H1 (cell line): ENCODE measurements at places on chromosomes 12 and 14. TPM values are rescaled to one million over a fixed set of nuclear protein-coding genes. Genes with fewer than 3 reads are reported as not detected.

DNA sequence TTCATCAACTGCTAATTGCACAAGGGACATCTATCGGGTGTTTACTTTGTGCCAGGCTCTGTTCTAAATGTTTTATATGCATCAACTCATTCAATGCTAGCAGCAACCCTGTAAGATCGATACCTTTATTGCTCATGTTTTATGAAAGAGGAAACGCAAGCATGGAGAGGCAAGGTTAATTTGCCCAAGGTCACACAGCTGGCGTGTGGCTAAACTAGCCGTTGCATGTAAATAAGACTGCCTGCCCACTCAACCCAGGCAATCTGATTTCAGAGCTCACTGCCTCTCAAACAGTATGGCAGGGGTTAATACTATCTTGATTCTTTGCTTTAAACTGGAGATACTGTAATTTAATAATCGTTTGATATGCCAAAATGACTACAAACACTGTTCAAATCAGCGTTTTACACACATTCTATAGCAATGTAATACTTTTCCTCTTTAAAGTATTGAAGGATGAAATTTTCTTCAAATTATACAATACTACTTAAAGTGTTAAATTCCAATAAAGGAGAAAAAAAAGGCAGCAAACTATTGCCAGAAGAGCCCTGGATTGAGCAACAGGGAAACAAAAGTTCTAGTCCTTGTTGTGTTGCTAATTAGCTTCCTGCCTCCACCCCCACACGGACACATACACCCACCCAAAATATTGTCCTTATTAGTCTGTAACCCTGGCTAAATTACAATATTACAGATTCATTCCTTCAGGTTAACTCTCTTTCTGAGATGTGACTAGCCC, 39.1 kb upstream of the DHRS7 start:
- no peaks in the 10 kb centered on the region for H3K36me3 ChIP-seq
- H3K4me1 ChIP-seq = peaks cover 7% of the 10 kb centered on the region; the same call in 1 of the 2 replicates
- H3K27me3 ChIP-seq = no peaks in the 10 kb centered on the region
- no peak for DNase-seq

DNA sequence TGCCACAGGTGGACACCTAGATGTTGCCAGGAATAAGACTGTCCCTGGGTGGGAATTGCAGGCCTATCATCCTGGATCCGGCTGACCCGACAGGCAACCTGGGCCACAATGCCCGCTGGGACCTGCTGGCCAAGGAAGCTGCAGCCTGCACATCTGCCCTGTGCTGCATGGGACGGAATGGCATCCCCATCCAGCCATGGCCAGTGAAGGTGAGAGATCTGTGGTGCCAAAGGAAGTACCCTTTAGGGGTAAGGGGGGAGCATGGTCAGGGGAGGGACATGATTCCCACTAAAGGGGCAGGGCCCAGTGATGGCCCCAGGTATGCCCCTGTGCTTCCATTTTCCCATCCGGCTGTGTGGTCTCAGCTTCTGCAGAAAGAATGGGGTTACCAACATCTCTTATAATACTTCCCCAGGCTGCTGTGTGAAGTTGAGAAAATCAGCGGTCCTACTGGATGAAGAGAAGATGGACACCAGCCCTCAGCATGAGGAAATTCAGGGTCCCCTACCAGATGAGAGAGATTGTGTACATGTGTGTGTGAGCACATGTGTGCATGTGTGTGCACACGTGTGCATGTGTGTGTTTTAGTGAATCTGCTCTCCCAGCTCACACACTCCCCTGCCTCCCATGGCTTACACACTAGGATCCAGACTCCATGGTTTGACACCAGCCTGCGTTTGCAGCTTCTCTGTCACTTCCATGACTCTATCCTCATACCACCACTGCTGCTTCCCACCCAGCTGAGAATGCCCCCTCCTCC, 8.6 kb upstream of the OAS2 start:
- H3K4me1 ChIP-seq = no peaks in the 10 kb centered on the region
- H3K27ac ChIP-seq = no peak overlapping the region
- no peak overlapping the region for H3K4me3 ChIP-seq
- no peaks in the 10 kb centered on the region for H3K36me3 ChIP-seq
- H3K27me3 ChIP-seq = no peaks in the 10 kb centered on the region

- peak; percentile 72 for DNase-seq
- H3K4me1 ChIP-seq = peaks cover 19% of the 10 kb centered on the region
- H3K4me3 ChIP-seq = no peak overlapping the region
- H3K36me3 ChIP-seq = peaks cover 34% of the 10 kb centered on the region
- H3K27ac ChIP-seq = peak overlapping the region; percentile 60
- no peaks in the 10 kb centered on the region for H3K27me3 ChIP-seq
Measured at GRCh38 chr12:111445726-111446581, 40.2 kb downstream of the SH2B3 start.

- H3K4me1 ChIP-seq = peaks cover 12% of the 10 kb centered on the region
- DNase-seq = no peak
- no peaks in the 10 kb centered on the region for H3K36me3 ChIP-seq
Measured at GRCh38 chr12:116662612-116663144, 75.2 kb downstream of the SPRING1 start.

DNA sequence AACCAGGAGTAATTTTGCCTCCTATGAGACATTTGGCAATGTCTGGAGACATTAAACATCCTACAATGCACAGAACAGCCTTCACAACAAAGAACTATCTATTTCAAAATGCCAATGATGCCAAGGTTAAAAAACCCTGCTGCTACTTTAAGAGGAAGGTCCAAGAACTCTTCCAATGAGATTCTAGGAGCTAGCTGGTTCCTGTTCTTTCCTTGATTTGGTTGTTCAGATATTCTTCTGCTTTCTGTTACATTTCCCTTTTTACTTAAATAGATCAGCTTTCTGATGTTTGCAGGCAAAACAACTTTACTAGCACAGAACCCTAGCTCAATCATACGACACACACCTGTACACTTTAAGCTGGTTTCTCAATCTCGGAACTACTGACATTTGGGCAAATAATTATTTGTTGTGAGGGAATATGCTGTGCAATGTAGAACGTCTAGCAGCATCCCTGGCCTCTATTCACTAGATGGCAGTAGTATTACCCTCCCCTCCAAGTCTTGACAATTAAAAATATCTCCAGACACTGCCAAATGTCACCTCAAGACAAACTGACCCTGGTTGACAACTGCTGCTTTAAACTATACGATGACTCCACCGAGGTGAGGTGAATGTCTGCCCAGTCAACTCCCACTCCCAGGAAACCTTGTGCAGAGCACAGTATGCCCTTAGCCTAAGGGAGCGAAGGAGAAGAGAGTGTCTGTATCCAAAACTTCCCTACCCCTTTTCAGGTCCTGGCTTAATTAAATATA, 4.4 kb downstream of the BLTP3B start:
- no peak for DNase-seq
- H3K4me1 ChIP-seq = peaks cover 2% of the 10 kb centered on the region; the same call in 1 of the 2 replicates
- no peak overlapping the region for H3K27ac ChIP-seq
- no peaks in the 10 kb centered on the region for H3K27me3 ChIP-seq
- H3K4me3 ChIP-seq = no peak overlapping the region

GRCh38 chr14:65077318-65077717, 25.0 kb downstream of the MAX start:
- no peaks in the 10 kb centered on the region for H3K27me3 ChIP-seq
- peaks cover 7% of the 10 kb centered on the region; the same call in 1 of the 2 replicates for H3K36me3 ChIP-seq
- 0 out of 2 replicates have a peak overlapping the region, but pooled peaks have one; percentile 46 for H3K27ac ChIP-seq
- H3K4me1 ChIP-seq = no peaks in the 10 kb centered on the region
- no peak for DNase-seq
- no peak overlapping the region for H3K4me3 ChIP-seq

GRCh38 chr12:91256411-91256810, 73.8 kb upstream of the DCN start:
- H3K4me1 ChIP-seq = no peaks in the 10 kb centered on the region
- DNase-seq = no peak
- no peak overlapping the region for H3K27ac ChIP-seq

GRCh38 chr14:39138440-39138839, 24.3 kb downstream of the GEMIN2 start:
- peaks cover 2% of the 10 kb centered on the region; the same call in 1 of the 2 replicates for H3K4me1 ChIP-seq
- H3K4me3 ChIP-seq = no peak overlapping the region
- H3K36me3 ChIP-seq = peaks cover 27% of the 10 kb centered on the region
- H3K27me3 ChIP-seq = no peaks in the 10 kb centered on the region
- no peak overlapping the region for H3K27ac ChIP-seq

- H3K4me1 ChIP-seq = no peaks in the 10 kb centered on the region
- no peaks in the 10 kb centered on the region for H3K27me3 ChIP-seq
- no peak overlapping the region for H3K27ac ChIP-seq
- no peak overlapping the region for H3K4me3 ChIP-seq
Measured at GRCh38 chr12:106070611-106071010, 68.1 kb downstream of the NUAK1 start.

DNA sequence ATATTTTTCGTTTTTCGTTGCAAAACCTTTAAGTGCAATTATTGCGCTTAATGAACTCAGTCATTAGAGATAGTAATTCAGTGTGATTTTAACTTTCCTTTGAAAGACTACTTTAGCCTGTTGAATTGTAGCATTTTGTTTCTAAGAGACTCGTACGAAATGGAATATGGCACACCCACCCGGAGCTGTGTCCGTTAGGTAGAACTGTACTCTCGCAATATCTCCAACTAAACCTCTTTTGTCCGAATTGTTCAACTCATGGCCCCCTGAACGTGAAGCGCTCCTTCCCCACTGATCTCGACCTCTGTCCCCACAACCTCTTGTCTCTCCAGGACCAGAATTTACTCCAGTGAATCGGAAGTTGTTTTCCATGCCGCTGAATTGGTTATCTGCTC, 800 bp downstream of the PCNX4 start:
- peak overlapping the region; percentile 95 for H3K4me3 ChIP-seq
- no peaks in the 10 kb centered on the region for H3K27me3 ChIP-seq
- peaks cover 5% of the 10 kb centered on the region for H3K4me1 ChIP-seq

GRCh38 chr14:82854131-82854530, 1320.5 kb upstream of the SEL1L start:
- no peaks in the 10 kb centered on the region for H3K4me1 ChIP-seq
- no peak overlapping the region for H3K27ac ChIP-seq
- H3K4me3 ChIP-seq = no peak overlapping the region
- DNase-seq = no peak

DNA sequence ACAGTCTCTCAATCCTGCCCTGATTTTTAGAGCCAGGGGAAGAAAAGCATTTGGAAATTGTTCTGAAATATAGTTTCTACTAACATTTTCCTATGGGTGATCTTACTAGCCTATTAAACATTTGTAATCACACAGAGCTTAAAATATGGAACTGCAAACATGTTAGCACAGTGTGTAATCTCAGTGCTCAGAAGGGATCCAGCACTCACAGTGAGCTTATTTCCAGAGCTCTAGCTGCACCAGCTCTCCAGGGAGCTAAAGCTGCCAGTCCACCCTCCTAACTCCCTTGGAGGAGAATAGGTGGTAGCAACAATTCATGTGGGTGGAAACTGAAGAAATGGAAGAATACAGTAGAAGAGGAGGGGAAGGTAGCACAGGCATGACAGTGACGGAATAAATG, 64.9 kb upstream of the SYT1 start:
- no peaks in the 10 kb centered on the region for H3K36me3 ChIP-seq
- no peak for DNase-seq
- H3K27ac ChIP-seq = no peak overlapping the region
- H3K4me1 ChIP-seq = no peaks in the 10 kb centered on the region
- H3K27me3 ChIP-seq = peaks cover 1% of the 10 kb centered on the region

- no peak for DNase-seq
- no peaks in the 10 kb centered on the region for H3K36me3 ChIP-seq
- no peak overlapping the region for H3K27ac ChIP-seq
- H3K4me1 ChIP-seq = no peaks in the 10 kb centered on the region
- H3K27me3 ChIP-seq = peaks cover 16% of the 10 kb centered on the region
Measured at GRCh38 chr12:49907352-49907751, 3.7 kb upstream of the FAIM2 start.

DNA sequence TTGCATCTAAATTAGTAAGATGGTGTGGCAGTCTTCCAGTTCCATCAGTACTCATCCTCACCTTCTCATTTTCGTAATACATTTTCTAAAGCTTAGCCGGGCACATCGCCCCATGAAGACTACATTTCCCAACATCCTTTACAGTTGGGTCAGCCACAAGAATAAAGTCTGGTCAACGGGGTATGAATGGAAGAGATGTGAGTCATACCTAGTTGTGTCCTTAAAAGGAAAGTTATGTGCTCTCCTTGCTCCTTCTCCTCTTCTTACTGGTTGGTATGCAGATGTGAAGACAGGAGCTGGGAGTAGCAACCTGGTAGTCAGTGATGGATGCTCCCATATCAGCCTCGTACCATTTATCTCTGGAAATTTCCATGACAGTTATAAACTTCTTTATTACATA, 35.9 kb upstream of the EGLN3 start:
- no peak for DNase-seq
- H3K36me3 ChIP-seq = peaks cover 3% of the 10 kb centered on the region; the same call in 1 of the 2 replicates
- H3K4me1 ChIP-seq = no peaks in the 10 kb centered on the region
- no peaks in the 10 kb centered on the region for H3K27me3 ChIP-seq

- H3K27ac ChIP-seq = no peak overlapping the region
- H3K4me3 ChIP-seq = no peak overlapping the region
- no peaks in the 10 kb centered on the region for H3K27me3 ChIP-seq
- no peaks in the 10 kb centered on the region for H3K36me3 ChIP-seq
- DNase-seq = no peak
Measured at GRCh38 chr14:65847075-65847847, 434.7 kb downstream of the FUT8 start.

GRCh38 chr12:122785503-122785902, 11.1 kb downstream of the CCDC62 start:
- H3K4me1 ChIP-seq = peaks cover under 1% of the 10 kb centered on the region; the same call in 1 of the 2 replicates
- no peak overlapping the region for H3K27ac ChIP-seq
- H3K4me3 ChIP-seq = no peak overlapping the region

DNA sequence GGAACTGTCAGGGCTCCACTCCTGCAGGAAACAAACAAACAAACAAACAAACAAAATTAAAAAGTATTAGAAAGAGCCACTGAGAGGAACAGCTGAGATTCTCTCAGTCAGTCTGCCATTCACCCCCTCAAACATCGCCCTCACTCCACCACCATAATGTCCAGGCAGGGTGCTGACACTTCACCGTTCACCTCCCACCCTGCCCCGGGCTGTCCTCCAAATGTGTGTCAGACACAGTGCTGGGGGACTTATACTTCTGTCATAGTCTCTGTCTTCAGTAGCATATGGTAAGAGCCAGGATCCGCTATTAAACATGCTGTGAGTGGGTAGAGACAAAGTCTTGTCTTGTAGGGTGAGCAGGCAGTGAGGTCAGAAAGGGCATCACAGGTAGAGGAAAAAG, 28.3 kb downstream of the KRT18 start:
- no peak for DNase-seq
- no peaks in the 10 kb centered on the region for H3K36me3 ChIP-seq
- H3K27me3 ChIP-seq = no peaks in the 10 kb centered on the region
- no peak overlapping the region for H3K4me3 ChIP-seq
- H3K4me1 ChIP-seq = no peaks in the 10 kb centered on the region

GRCh38 chr14:53672526-53672925, 284.1 kb downstream of the BMP4 start:
- no peak overlapping the region for H3K27ac ChIP-seq
- no peak overlapping the region for H3K4me3 ChIP-seq
- DNase-seq = no peak
- H3K36me3 ChIP-seq = no peaks in the 10 kb centered on the region
- no peaks in the 10 kb centered on the region for H3K27me3 ChIP-seq

The POMT2 gene
- total RNA-seq = 41.2 and 44.9 TPM in 2 replicates

The SERPINA9 gene
- total RNA-seq = not detected in 2 replicates

The ADAM20 gene
- 0.26 TPM in 1 of 2 replicates, not detected in the other for total RNA-seq

The TAS2R7 gene
- not detected in 2 replicates for total RNA-seq

The VRTN gene
- total RNA-seq = 148 and 154 TPM in 2 replicates

The PDZRN4 gene
- not detected in 2 replicates for total RNA-seq

The RNASE7 gene
- total RNA-seq = not detected in 2 replicates

The KRT72 gene
- total RNA-seq = not detected in 2 replicates

The CLEC4C gene
- 0.76 TPM in 1 of 2 replicates, not detected in the other for total RNA-seq

The LBHD2 gene
- total RNA-seq = not detected in 2 replicates

The RNASE9 gene
- total RNA-seq = not detected in 2 replicates

The TAS2R42 gene
- total RNA-seq = not detected in 2 replicates

The FOXG1 gene
- total RNA-seq = 0.24 and 0.29 TPM in 2 replicates

The ANO2 gene
- 3.5 and 5.5 TPM in 2 replicates for total RNA-seq
